ENCODE measurements at places on chromosomes 4 and X.

DNA sequence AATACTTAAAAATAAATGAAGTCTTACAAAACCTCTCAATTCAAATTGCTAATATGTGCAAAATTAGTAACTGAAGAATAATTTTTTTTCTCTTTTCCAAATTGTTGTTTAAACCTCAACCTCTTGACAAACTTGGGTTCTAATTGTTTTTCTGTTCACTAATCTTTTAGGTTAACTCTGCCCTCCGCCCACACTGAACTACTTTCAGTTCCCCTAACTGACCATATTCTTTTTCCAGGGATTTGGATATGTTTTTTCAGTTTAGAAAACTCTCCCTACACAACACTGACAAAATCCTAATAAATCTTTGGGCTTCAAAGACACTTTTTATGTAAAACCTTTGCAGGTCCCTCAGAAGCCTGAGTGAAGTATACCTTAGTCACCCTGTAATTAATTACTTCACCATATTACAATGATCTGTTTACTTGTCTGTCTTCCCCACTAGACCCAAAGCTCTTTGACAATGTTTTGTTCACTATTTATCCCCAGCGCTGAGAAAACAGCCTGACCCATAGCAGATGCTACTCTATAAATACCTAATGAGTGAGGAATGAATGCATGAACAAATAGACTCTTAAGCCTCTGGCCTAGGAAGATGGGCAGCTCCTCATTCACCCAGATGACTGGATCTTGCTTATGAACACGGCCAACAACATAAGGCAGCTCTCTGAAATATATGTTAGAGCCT is 134.9 kb downstream of the MAML3 start:
- DNase-seq: no peak

DNA sequence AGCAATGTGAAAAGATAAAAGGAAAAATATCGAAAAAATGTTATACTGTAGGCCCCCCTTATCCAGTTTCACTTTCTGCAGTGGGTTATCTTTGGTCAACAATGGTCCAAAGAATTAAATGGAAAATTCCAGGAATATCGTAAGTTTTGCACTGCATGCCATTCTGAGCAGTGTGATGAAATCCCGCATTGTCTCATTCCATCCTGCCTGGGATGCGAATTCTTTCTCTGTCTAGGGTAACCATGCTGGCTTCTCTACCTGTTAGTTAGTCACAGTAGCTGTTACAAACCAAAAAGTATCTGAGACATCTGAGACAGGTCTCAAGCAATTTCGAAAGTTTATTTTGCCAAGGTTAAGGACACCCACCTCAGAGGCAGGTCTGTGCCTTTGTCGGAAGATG is 170.3 kb downstream of the COX18 start:
- DNase-seq: no peak

- DNase-seq: no peak
Observed at GRCh38 chr4:146371812-146372211, 149.9 kb downstream of the SLC10A7 start.

GRCh38 chr4:138645289-138645688 is 370.3 kb upstream of the NOCT start:
- no peak for DNase-seq

- no peak for DNase-seq
Observed at GRCh38 chr4:91958596-91958995, 345.2 kb upstream of the GRID2 start.

GRCh38 chr4:139191373-139191772 is 14.4 kb upstream of the ELF2 start:
- no peak for DNase-seq

- DNase-seq: no peak
Observed at GRCh38 chr4:114907568-114907967, 205.9 kb downstream of the NDST4 start.

GRCh38 chr4:120616-121015 is 3.7 kb upstream of the ZNF718 start:
- no peak for DNase-seq

- peak; percentile 70 for DNase-seq
Observed at GRCh38 chr4:186845137-186845842, 121.6 kb upstream of the FAT1 start.

- DNase-seq: no peak
Observed at GRCh38 chr4:77582156-77582555, 23.5 kb upstream of the CXCL13 start.

DNA sequence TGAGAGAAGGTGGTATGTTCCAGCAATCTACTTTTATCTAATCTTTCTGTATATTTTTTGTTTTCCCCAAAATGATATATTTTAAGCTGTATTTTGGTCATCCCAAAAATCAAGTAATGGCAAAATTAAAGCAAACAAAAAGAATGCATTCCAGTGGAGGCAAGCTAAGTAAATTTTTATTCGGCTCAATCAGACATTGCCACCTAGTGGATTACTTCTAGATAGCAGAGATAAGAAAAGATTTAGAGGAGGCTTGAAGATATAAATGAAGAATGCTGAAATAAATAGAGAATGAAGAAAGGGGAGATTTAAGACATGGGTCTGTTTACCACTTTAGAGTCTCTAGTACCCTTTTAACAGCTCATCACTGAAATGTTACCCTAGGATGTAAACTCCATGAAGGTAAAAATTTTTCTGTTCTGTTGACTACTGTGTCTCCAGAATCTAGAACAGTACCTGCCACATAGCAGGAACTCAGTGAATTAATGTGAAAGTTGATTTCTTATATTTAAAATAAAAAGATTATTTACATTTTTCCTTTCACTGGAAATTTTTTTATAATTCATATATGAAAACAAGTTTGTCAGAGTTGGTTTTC is 110.9 kb upstream of the ANK2 start:
- peak; percentile 1 for DNase-seq

- DNase-seq: peak; percentile 58
Observed at GRCh38 chr4:20422398-20422797, 170.7 kb downstream of the SLIT2 start.

GRCh38 chr4:38765382-38765781 is 17.4 kb downstream of the TLR10 start:
- no peak for DNase-seq

DNA sequence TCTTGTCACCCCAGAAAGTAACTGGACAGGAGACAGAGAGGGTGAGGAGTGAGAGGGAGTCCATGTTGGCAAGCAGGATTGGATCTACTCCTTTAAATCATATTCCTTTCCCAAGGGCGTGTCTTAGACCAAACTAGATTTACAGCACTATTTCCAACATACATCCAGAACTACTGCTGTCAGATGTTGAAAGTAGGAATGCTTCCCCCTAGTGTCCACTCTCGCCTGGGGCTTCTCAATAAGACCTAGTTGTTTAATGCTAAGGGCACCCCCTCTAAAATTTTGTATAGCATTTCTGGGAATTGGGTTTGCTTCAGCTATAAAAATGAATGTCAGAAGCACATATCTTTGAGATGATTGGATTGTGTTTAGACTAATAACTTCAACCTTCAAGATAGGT is 13.3 kb downstream of the OFD1 start:
- DNase-seq: peak; percentile 52
